ENCODE measurements at places on chromosomes 2 and 18. TPM values are rescaled to one million over a fixed set of nuclear protein-coding genes. Genes with fewer than 3 reads are reported as not detected.

GRCh38 chr2:51000849-51001617, 30.9 kb downstream of the NRXN1 start:
- H3K4me1 ChIP-seq = no peaks in the 10 kb centered on the region
- H3K4me3 ChIP-seq = no peak overlapping the region
- H3K27ac ChIP-seq = no peak overlapping the region

UGT1A6 gene
- 0.33 TPM for polyA plus RNA-seq

DNA sequence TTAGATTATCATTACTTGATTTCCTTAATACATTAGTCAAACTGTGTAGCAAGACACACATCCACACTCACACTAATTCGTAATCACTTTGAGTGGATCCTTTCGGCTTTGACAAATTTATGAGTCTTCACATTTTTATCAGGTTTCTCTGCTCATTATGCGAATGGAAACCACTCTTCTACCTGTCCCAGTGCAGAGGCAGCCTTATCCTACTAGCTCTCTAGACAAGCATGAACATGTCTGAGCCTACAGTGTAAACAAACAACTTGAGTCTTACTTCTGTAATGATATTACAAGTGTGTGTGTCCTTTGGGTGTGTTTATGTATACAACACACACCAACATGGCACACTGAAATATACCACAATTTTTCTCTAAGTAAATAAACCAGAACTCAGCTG, 361.9 kb upstream of the CHST9 start:
- no peak overlapping the region for H3K27ac ChIP-seq
- H3K4me1 ChIP-seq = no peaks in the 10 kb centered on the region
- no peaks in the 10 kb centered on the region for H3K27me3 ChIP-seq
- no peak for DNase-seq
- H3K4me3 ChIP-seq = no peak overlapping the region

C2orf15 gene
- 0.36 TPM for polyA plus RNA-seq

Measured in aorta (tissue), 5 donors.